CD4-positive, alpha-beta T cell treated with Interleukin-2 at 100 ng/mL for 4 hours (primary cell): ENCODE measurements at places on chromosomes 5 and 9.

- DNase-seq: no peak
Observed at GRCh38 chr5:16740066-16740810, 123.4 kb upstream of the RETREG1 start.

GRCh38 chr9:21810388-21810787 lies 8.0 kb downstream of the MTAP start:
- no peak for DNase-seq

GRCh38 chr9:124255222-124255621 lies 2.5 kb upstream of the NEK6 start:
- no peak for DNase-seq

DNA sequence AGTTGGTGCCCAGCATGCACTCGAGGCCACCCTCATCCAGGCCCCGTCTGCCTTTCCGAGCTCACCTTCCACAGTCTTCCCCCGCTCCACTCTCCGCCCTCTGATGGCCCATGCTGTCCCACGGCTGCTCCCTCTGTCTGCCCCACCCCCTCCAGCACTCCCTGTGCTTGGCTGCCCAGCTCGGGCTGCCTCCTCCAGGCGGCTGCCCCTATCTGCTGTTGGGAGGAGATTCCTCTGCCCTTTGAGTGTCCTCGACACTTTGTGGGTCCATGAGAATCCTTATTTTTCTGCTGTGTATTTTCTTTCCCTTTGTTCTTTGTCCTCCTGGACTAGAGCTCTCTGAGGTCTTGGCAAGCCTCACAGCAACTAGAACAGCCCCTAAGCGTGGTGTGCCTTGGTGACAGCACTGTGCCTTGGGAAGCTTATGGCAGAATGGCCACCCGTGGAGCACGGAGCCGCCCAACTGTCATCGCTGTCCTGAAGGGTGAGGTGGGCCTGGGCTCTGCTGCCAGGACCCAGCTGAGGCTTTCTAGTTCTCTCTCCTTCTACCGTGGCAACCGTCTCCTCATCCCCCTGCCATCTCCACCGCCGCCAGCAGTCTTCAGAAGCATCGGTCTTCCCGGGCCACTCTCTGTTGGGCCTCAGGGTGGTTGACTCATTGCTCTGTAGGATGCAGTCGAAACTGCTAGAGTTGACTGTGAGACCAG lies 5.2 kb downstream of the NTMT1 start:
- no peak for DNase-seq

DNA sequence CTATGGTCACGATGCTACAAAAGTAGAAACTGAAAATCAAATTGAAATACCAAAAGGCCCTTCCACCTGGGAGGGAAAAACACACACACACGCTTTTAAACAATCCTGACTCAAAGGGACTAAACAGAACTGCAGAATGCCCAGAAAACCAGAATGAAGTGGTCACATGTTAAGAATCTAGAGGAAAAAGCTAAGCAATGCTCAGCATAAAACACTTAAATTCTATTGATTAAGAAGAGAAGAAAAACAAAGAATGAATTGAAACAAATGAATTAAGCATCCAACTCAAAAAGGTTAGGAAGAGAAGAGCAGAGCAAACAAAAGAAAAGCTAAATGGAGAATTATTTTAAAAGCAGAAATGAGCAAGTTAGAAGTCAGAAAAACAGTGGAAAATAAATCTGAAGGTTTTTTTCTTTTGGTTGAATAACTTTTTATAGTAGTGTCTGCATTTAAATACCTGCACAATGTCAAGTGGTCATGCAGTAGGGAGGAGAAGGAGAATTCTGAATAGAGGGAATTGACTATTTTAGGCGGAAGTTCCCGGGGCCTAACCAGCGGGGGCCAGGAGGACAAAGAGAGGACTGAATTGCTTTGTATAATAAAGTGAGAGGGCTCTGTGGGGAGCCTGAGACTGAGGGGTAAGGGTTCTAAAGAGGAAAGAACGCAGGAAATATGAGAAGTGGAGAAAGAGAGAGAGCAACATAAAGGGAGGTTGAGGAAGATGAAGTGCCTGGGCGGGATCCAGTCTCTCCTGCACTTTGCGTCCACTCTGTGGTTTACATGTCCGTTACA lies 146.8 kb downstream of the ATPSCKMT start:
- no peak for DNase-seq
